ENCODE measurements at places on chromosomes 16 and 17.

DNA sequence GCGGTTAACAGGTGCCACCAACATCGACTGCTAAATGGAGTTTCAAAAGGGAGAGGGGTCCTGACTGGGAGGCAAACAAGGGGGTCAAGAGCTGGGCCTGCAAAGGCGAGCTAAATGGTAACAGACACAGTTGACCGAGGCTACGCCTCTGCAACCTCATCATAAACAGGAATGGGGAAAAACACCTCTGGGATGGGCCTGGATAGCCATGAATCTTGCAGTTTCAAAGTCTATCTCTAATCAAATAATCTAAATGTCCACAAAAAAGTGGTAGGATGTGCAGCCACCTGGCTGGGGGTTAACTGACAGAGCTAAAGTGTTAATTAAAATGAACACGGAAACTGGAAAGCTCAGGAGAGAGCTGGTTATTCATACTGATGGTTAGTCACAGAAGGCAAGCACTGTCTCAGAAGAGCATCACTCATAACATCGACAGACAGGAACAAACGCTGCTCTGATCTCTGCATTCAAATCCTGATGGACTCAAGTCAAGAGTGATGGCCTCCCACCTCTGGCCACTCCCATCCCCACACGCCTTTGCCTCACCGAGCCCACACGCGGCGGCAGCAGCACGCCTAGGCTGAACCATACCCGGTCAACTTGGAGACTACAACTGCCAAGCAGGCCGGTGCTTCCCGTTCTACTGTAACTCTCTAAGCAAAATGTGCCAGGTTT is 56.3 kb downstream of the CREBBP start:
- DNase-seq = no peak

DNA sequence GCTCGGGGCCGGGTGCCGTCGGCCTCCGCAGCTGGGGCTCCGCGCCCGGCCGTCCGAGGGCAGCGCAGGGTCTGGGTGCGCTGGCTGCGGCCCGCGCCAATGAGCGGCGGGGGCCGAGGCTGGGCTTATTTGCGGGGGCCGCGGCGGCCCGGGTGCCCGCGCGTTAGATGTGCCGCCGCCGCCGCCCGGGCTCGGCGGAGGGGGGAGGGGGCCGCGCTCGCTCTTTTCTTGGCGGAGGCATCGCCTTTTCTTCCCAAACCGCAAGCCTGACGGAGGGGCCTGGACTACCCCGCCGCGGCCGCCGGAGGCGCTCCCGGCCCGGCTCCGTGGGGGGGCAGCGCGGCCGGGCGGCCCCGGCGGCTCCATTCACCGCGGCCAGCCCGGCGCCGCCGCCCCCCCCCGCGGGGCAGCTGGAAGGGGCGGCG is at the start of gene NOTUM:
Gene NOTUM, minus strand, starts transcription at position 101 of the 425 bp plus-strand sequence. CDS start 278 bp downstream, outside the sequence.
- DNase-seq = no peak

- no peak for DNase-seq
Measured at GRCh38 chr17:78665387-78665951, 88.3 kb upstream of the DNAH17 start.

- DNase-seq = no peak
Measured at GRCh38 chr17:33517746-33518145, 224.7 kb upstream of the ASIC2 start.

DNA sequence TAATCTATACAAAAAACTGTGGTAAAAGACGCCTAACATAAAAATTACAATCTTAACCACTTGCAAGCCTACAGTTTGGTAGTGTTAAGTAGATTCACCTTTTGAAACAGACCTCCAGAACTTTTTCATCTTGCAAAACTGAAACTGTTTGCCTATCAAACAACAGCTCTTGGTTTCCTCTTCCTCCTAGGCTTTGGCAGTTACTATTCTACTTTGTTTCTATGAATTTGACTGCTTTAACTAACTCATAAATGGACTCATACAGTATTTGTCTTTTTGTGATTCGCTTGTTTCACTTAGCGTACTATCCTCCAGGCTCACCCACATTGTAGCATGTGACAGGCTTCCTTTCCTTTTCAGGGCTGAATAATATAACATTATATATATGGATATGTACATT is 97.0 kb downstream of the PRKCA start:
- no peak for DNase-seq

DNA sequence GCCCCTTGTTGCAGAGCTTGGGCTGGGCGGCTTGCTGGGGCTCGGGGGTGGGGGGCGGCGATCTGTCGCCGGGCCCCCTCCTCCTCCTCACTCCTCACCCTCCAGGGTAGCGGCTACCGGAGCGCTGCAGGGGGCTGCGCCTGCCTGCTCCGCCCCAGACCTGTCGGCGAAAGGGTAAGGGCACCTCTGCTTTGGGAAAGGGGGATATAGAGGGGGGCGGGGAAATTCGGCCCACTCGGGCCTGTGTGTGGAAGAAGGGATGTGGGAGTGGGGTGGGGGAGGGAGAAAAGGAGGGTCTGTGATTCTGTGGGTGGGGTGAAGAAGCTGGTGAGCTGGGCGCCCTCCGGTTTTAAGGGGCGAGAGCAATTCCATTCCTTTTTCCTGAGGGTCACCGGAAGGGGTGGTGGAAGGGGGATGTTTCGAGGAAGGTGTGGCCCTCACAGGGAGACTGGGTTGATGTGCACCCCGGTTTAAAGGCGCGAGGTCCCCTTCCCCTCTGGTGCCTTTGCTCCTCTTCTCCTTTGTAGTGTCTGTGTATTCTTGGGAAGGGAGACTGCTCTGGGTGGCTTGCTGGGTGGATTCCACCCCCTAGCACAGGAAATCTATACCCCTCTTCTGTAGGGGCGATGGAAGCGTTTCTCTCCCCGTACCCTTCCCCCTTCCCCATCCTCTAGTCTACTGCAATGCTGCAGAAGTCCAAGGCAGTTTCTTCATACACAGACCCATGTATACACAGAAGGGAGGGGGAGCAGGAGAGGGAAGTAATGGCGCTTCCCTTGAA is 878 bp downstream of the TAOK1 start:
- peak; percentile 16 for DNase-seq

GRCh38 chr17:5355421-5356129 is 63.9 kb downstream of the NUP88 start:
- DNase-seq = peak; percentile 69

GRCh38 chr17:16975744-16976625 is 4.1 kb upstream of the TNFRSF13B start:
- DNase-seq = no peak

GRCh38 chr16:85912211-85912974 is 13.4 kb downstream of the IRF8 start:
- DNase-seq = no peak

DNA sequence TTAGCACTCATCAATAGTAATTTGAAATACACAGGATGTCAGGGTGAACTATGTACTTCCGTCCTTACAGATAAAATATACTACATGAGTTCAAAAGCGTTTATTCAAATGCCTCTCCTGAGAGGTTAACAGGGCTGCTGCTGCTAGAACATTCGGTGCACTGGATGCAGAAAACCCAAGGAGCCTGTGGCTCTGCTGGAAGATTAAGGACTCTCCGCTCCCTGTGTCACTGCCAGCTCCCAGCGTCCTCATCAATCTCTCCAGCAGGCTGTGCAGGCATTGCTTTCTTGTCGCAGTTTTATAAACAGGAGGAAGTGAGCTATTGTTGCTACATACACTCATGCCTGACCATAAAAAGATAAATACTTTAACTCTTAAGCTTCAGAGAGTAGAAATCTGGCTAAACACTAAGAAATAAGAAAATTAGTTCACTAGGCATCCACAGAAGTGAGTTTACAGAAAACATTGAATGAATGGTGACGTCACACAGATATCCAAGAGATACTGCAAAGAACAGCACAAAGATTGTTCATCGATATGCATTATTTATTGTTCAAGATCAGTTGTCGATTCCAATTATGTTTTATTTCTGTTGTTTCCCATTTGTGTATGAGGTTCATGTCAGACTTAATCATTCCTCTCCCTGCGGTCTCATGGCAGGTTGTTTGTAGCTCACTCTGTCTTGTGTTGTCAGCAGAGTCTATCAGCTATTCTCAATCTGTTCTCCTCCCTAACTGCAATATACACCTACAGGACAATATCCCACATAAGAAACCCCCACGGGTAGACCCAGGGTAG is 127.9 kb upstream of the MON1B start:
- no peak for DNase-seq

- no peak for DNase-seq
Measured at GRCh38 chr16:53131050-53131362, 76.2 kb downstream of the CHD9 start.

- no peak for DNase-seq
Measured at GRCh38 chr16:86987746-86988670, 329.2 kb downstream of the C16orf95 start.

GRCh38 chr17:67221062-67221998 is 23.7 kb downstream of the HELZ start:
- peak; percentile 27 for DNase-seq

DNA sequence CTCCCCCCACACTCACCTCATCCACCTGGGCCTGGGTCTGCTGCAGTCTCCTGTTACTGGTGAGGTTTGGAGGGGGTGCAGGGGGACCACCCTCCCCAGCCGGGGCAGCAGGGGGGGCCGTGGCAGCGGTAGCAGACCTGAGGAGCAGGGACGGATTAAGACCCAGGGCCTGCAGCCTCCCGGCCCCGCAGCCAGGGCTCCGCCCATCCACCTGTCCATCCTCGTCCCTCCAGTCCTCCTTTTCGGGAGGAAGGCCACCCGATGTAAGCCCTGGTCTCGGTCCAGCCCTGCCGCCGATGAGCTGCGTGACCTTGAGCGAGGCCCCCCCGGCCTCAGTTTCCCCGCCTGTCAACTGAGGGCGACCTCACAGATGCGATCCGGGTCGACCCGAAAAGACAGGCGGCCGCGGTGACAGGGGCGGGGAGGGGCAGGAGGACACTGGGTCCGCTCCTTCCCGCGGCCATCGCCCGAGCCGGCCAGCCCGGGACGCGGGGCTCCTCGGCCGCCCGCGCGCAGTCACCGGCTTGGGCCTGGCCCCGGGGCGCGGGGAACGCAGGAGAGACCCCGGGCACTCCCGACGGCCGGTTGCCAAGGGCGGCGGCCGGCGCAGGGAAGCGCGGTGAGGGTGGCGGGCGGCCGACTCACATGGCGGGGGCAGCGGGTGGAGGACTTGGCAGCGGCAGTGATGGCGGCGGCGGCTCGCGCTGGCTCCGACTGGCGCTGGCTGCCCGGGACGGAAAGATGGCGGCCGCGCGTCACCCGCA is at the start of gene VAMP2:
Gene VAMP2, minus strand, starts transcription at position 716 of the 764 bp plus-strand sequence. Its CDS starts 69 bp downstream, at position 647.
- DNase-seq = peak; percentile 42

GRCh38 chr16:83913245-83913633 is 14.3 kb downstream of the MLYCD start:
- no peak for DNase-seq

- DNase-seq = no peak
Measured at GRCh38 chr17:73347351-73347750, 35.5 kb upstream of the CDC42EP4 start.

DNA sequence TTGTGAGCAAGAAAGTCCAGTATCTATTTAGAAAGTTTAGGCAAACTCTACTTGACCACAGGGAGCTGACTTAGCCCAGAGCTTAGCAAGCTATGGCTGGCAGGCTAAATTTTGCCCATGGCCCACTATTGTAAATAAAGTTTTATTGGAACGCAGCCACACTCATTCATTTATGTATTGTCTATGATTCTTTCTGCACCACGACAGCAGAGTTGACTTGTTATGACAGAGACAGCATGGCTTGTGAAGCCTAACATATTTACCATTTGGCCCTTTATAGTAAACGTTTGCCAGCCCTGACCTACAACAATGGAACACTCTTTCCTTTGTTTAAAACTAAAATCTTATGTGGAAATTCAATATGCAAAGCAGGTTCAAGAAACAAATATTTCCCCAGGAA is 100.0 kb upstream of the ZFHX3 start:
- DNase-seq = no peak

DNA sequence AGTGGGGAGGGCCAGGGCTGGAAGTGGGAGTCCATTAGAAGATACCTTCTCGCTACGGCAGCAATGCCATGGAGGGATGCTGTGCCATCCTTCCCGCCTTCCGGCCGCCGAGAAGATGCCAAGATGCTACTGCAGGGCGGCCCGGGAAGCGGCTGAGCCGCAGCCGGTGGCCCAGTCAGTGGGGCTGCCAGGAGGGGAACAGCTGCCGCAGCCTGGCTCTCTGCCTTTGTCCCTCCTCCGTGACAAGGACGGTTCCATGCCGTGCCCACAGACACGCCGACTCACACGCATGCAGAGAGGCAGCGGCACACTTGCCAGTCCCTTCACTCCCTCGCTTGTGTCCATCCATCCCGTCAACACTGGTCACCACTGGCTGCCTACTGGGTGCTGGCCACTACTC is 20.2 kb upstream of the NCBP3 start:
- no peak for DNase-seq

- no peak for DNase-seq
Measured at GRCh38 chr17:49054342-49055092, 57.3 kb downstream of the IGF2BP1 start.

GRCh38 chr17:50558091-50558490 is 2.4 kb upstream of the CACNA1G start:
- DNase-seq = no peak

- no peak for DNase-seq
Measured at GRCh38 chr17:76671912-76672262, 28.3 kb upstream of the ST6GALNAC1 start.
